ENCODE measurements at places on chromosomes 1 and 21. TPM values are rescaled to one million over a fixed set of nuclear protein-coding genes. Genes with fewer than 3 reads are reported as not detected.

LAMC2 gene
- 8.5 TPM for total RNA-seq

SIM2 gene
- total RNA-seq = under 0.01 TPM

CD5L gene
- not detected for total RNA-seq

AMY1A gene
- not detected for total RNA-seq

SLC2A5 gene
- total RNA-seq = 10.7 TPM

MCOLN2 gene
- 3.1 TPM for total RNA-seq

APCS gene
- not detected for total RNA-seq

ANGPTL3 gene
- total RNA-seq = not detected

ITGB2 gene
- total RNA-seq = under 0.01 TPM

All from smooth muscle cell of bladder (primary cell).